ENCODE measurements at places on chromosomes 5 and 9.

GRCh38 chr5:163478126-163478981 lies 17.9 kb downstream of the HMMR start:
- DNase-seq = no peak

- no peak for DNase-seq
Measured at GRCh38 chr9:33799928-33800704, 4.8 kb downstream of the PRSS3 start.

DNA sequence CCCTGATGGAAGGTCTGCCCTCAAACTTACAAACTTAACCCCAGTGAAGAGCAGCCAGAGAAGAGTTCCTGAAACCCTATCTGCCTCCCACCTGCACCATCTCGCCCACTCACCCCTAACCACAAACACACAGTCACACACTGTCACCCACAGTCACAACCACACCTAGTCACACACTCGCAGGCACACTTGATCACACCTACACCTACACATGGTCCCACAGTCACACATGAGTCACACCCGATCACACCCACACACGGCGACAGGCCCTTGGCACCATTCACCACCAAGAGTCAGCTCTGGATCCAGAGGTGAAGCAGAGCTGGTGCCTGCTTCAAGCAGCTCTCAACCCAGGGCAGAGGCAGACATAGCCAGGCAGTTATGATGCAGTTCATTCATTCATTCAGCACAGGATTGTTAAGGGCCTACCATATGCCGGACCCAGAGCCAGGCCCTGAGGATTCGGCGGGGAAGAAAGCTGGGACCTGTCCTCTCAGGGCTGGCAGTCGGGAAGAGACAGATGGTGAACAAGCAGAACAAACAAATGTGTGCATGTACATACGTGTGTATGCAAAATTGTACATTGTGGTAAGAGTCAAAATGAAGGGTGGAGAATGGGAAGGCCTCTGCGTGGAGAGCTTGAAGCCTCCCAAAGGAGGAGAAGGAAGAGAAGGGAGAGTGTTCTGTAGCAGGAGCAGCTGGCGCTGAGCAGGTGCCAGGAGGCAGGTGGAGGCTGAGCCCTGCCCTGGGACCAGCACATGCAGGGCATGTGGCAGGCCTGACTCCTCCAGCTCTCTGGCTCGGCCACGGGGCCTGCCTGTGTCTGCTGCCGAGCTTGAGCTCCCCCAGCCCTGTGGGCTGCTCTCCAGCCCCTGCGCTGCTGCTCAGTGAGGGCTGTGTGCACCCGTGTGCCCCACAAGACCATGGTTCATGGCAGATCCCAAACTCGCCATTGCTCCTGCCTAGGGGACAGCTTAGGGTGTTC lies 6.4 kb downstream of the TSPAN17 start:
- DNase-seq = peak; percentile 33

DNA sequence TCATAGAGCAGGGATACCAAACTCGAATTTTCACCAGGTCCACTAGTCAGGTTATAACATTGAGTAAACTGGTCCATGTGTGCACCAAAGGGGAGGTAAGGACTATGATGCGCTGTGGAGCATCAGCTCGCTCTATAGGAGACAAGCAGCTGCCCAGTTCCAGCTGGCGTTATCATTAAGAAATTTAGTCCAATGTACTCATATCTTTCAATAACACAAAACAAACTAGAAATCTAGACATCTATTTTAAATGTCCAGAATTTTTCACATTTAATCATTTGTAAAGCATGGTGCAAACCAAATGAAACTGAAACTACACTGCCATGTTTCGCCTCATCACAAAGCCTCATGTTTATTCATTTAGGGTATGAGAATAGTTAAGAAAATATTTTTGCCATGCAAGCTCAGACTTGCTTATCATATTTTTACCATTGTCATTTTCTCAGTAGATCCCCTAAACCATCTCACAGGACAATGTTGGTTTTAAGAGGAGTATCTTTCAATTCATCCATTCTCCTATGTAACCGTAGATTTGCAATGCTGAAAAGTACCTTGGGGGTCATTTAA lies 50.9 kb downstream of the ZNF474 start:
- DNase-seq = no peak

- DNase-seq = no peak
Measured at GRCh38 chr9:105836936-105837660, 142.8 kb downstream of the TMEM38B start.

- DNase-seq = no peak
Measured at GRCh38 chr9:7592321-7593316, 207.0 kb downstream of the DMAC1 start.

GRCh38 chr9:93082841-93083411 lies 13.1 kb upstream of the CARD19 start:
- no peak for DNase-seq

GRCh38 chr5:116944183-116944582 lies 369.6 kb upstream of the SEMA6A start:
- DNase-seq = no peak

- DNase-seq = no peak
Measured at GRCh38 chr9:17470036-17470813, 108.6 kb upstream of the SH3GL2 start.

- DNase-seq = no peak
Measured at GRCh38 chr5:75701856-75702255, 15.4 kb downstream of the POC5 start.

GRCh38 chr9:83473488-83473971 lies 64.7 kb downstream of the FRMD3 start:
- no peak for DNase-seq

DNA sequence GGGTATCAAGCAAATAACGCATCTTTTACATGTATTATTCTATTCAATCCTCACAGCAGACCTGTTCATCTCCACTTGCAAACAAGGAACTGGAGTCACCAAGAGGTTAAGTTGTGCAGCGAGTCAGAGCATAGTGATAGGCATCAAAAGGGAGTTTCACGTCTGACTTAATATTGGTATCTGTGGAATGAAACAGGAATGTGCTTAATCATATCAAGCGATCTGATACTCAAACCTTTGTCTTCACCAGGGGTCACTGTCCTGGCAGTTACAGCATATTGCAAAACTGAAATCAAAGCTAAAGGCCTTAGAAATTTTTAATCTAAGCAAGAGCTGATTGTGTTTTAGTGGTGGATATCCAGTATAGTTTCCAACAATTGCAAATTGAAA lies 271.6 kb downstream of the PLK2 start:
- no peak for DNase-seq

GRCh38 chr5:159403906-159404681 lies 73.8 kb upstream of the IL12B start:
- no peak for DNase-seq

DNA sequence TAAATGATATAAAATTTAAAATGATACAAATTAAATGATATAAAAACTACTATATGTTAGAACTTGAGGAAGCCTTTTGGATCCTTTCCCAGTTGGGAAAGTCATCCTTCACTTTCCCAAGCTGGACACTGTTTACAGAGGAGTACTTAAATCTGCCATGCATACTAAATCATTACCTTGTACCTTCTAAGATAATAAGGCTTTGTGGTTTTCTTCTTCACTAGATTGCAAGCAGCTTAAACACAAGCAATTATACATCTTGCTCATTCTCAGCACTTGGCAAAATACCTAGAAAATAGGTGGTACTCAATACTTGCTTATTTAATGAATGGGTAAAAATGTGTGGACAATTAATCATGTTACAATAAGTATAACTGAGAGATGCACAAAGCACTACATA lies 666.8 kb downstream of the PTPRD start:
- DNase-seq = no peak

DNA sequence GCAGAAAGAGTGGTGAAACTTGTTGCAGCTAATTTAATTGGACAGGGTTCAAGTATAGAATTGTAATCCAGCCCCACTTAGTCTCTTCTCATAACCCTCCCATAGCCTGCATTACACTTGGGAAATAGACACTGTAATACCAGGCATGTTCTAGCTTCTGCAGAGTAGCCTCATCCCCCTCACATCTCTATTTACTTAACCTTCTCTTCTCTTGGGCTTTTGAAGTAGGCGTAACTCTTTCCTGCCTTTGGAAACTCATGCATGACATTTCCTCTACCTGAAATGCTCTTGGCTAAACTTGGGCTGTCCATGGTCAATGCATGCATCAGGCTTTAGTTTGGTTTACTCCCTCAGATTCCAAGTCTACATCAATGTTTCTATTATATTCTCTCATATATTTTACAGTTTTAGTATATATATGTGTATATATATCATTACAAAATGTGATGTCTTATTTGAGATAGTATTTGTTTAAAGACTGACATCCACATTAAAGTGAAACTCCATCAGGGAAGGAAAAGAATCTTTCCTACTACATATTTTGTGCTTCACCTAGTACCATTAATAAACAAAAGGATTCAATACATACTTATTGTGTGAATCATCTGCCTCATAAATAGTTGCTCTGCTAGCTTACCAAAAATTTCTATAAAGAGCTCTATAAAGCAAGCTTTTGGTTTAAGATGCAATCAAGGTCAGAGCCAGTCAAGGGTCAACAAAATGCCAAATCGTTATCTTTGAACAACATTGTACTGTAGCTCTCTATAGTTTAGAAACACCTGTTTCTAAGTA lies 1158.0 kb downstream of the MAT2B start:
- no peak for DNase-seq

- no peak for DNase-seq
Measured at GRCh38 chr9:99003308-99003707, 59.6 kb downstream of the COL15A1 start.

GRCh38 chr5:55936100-55936693 lies 58.6 kb downstream of the IL6ST start:
- peak; percentile 40 for DNase-seq

DNA sequence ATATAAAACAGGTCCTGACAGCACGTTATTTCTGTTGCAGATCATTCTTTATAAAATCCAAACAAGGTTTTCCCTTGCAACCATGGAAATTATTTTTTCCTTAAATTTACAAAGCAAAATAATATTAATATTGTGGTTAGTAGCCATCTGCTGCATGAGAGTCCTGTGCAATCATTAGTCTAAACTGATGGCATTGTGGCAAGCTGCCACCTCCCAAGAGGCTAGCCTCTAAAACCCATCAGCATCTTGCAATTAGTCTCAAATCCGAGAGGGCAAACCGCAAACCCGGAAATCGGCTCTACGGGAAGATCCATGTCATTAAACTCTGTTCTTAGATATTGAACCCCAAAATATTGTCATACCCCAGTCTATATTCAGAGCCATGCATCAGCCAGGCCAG lies 11.3 kb upstream of the CDH6 start:
- DNase-seq = no peak

- DNase-seq = no peak
Measured at GRCh38 chr5:39742916-39743315, 318.1 kb upstream of the DAB2 start.

- no peak for DNase-seq
Measured at GRCh38 chr5:56155992-56156584, 77.0 kb downstream of the ANKRD55 start.

- no peak for DNase-seq
Measured at GRCh38 chr5:124951661-124952060, 205.2 kb upstream of the ZNF608 start.

GRCh38 chr5:107340631-107341030 lies 330.1 kb downstream of the EFNA5 start:
- DNase-seq = no peak

DNA sequence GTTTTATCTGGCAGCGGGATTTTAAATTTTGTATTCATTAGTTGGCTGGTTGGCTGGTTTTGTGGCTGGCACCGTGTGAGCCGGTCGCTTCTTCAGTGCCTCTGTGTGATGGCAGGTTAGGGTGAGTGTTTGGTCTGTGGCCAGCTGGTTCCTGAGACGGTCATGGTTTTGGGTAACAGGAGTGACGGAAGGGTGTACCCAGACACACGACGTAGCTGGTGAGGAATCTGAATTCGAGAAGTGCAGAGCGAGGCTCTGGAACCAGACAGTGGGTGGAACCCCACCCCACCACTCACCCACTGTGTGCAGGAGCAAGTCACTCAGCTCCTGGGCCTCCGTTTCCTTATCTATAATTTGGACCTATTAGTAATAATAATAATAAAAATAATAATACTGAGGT lies 2.7 kb downstream of the BTNL9 start:
- DNase-seq = no peak

- DNase-seq = no peak
Measured at GRCh38 chr9:25861421-25861820, 183.2 kb upstream of the TUSC1 start.

DNA sequence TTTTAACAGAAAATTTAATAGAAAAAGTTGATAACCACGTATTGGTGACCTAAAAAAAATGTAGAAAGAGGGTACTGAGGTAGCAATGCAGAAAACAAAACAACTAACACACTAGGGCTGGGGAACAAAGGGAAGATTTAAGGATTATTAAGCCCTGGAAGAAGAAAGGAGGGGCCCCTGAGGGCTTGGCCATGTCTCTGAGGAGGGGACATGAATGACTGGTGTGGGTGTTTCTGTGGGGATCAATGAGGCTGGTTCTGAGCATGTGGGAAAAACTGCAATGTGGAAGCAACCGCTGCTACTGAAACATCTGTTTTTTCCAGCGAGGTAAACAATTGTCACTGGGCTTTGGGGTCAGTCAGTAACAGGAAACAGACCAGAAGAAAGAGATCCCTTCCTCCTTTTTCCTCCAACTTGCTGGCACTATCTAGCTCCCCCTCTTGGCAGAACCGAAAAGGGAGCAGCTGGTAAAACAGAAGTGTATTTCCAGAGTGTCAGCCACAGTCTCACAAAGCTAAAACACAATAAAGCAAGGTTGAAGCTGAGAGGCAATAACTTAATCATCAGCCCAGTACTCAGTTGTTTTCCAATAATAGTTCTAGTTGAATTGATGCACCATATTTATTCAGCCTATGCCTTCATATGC lies 48.3 kb downstream of the ATPSCKMT start:
- no peak for DNase-seq

- DNase-seq = no peak
Measured at GRCh38 chr5:30287890-30288289, 905.6 kb upstream of the CDH6 start.

GRCh38 chr9:84139296-84140070 lies 158.9 kb downstream of the RMI1 start:
- no peak for DNase-seq

DNA sequence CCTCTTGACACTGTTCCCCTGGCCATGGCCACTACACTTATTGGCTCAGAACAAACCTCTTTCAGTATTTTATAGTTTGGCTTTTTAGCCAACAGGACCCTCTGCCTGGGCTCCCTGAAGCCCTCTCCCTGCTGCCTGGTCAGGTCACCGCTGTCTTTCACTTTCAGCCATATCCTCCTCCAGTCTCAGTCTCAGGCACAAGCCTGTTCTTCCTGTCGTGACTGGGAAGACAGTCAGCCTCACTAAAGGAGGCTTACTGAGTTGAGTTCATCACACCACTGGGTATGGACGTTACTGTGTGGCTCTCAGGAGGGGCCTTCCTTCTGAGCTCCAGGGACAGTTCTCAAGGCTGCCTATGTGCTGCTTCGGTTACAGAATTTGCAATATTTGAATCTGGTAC lies 2.0 kb downstream of the QSOX2 start:
- no peak for DNase-seq

GRCh38 chr9:125807079-125807478 lies 59.9 kb downstream of the PBX3 start:
- no peak for DNase-seq

DNA sequence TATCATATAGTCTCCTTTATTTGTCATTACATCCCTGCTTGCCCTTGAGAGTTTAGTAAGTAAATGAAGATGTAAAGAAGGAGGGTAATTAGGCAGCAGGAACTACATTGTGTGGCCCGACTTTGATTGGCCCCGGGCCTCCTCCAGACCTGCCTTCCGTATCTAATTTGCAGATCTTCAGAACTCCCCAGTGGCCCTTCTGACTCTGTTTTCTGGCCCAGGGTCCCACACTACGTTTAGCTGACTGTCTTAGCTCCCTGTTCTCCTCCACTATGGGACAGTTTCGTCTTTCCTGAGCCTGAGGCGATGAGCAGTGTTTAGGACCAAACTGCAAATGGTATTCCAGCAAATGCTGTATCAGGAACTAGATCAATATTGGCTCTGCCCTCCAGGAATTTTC lies 21.6 kb upstream of the CTSL start:
- DNase-seq = no peak
